H1 (cell line): ENCODE measurements at places on chromosomes 12 and 14. TPM values are rescaled to one million over a fixed set of nuclear protein-coding genes. Genes with fewer than 3 reads are reported as not detected.

Gene MIP
- polyA plus RNA-seq: 0.05 and 0.13 TPM in 2 replicates

Gene JPH4
- 23.9 and 35.0 TPM in 2 replicates for polyA plus RNA-seq

Gene TTC5
- 6.4 and 9.1 TPM in 2 replicates for polyA plus RNA-seq

- DNase-seq: no peak
Observed at GRCh38 chr12:34391771-34392581, 369.7 kb downstream of the ALG10 start.

GRCh38 chr14:55238019-55238680, 33.1 kb upstream of the FBXO34 start:
- no peak for DNase-seq

DNA sequence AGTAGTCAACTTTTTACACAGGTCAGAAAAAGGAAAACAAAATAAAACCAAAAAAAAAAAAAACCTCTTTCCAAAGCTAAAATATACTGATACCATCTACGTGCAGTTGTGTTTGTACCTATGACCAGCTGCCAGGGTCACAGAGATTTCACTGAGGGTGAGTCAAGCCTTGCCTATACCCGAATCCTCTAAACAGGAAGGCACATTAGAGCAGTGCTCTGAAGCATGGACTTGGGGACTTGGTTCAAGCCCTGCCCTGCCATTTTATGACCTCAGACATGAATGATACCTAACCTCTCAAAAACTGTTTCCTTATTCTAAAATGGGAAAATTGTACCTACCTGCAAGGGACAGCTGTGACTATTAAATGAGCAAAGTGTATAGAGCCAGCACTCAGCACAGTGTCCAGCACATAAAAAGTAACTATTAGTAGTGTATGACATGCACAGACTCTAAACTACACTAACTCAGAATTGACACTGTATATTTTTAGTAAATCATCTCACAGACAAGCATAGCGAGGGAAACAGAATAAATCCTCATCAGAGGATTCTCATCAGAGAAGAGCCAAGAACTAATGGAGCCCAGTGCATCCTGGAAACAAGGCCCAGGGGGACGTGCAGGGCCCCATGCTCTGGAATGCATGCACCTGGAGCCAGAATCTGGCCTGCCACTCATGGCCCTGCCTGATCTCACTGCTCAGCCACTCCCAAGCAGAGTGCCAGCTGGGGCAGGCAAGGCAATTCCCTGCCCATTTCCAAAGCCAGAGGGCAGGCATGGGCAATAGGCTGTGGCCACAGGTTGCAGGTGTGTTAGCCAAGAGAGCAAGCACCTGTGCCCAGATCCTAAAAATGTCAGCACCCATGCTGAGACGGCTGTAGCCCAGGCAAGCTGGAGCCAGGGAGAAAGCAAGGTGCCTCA, 57.0 kb downstream of the NT5DC3 start:
- DNase-seq: no peak

GRCh38 chr12:30962047-30962446, 35.5 kb downstream of the TSPAN11 start:
- DNase-seq: no peak

- DNase-seq: no peak
Observed at GRCh38 chr14:100609941-100610391, 22.7 kb upstream of the BEGAIN start.

- no peak for DNase-seq
Observed at GRCh38 chr14:94346841-94347240, 23.7 kb upstream of the SERPINA6 start.

DNA sequence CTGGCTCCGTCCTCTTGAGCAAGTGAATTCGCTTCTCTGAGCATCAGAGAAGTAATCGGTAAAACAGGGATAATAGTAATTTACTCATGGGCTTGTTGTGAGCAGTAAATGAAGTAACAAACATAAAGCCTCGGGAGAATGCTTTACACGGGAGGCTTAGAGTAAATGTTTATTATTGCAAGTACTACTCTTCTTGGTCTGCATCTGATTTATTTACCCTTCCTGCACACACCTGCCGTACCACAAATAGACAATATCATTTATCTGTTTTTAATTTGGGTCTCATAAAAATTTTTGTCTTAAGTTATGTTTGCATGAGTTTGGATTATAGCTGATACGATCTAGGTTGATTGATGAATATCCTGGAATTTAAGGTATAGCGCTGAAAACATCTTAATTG, 7.8 kb upstream of the COL2A1 start:
- DNase-seq: no peak

- no peak for DNase-seq
Observed at GRCh38 chr14:106210650-106211049, 684.3 kb downstream of the TMEM121 start.

DNA sequence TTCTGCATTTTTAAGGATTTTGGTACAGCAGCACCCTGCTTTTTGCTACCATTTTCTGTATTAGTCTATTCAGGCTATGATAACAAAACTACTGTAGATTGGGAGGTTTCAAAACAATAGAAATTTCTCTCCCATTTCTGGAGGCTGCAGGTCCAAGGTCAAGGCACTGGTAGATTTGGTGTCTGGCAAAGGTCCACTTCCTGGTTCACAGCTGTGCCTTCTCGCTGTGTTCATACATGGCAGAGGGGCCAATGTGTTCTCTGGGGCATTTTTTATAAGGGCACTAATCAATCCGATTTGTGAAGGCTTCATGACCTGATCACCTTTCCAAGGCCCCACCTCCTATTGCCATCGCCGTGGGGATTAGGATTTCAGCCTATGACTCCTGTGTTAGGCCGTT, 268.1 kb upstream of the RTL1 start:
- no peak for DNase-seq

- DNase-seq: no peak
Observed at GRCh38 chr12:65653946-65654629, 170.2 kb upstream of the HMGA2 start.

- DNase-seq: no peak
Observed at GRCh38 chr14:61091657-61092273, 110.7 kb downstream of the SLC38A6 start.

GRCh38 chr12:113852264-113852663, 113.9 kb downstream of the RBM19 start:
- no peak for DNase-seq

DNA sequence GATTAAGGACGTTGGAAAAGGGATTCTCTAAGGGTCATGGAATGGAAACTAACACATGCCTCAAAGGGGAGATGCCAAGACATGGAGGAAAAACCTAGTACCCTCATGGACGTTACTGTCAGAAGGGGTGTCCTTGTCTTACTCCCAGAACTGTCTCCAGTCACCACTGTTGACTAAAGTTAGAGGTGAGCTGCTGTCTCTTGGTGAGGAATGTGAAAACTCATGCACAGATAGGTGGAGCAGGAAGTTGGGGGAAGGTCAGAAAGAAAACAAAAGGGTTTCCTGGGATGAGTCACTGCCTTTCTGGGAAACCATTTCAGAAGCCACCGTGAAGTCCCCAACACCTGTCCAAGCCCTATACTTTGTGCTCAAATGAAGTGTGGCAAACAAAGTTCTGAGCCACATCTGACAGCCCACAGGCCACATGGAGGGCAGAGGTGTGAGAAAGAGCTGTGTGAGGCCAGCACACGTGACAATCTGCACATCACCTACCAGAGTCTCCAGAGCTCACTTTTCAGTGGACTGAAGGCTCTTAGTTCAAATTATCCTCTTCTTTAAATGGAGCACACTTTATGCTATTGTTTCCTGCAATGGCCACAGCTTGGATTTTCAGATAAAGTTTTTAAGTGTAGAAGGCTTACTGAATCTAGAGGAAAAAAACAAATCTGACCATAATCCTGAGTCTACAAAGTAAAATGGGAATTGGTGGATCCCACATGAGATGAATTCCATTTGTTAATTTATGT, 92.9 kb upstream of the EGLN3 start:
- DNase-seq: no peak

GRCh38 chr12:26046203-26046602, 78.6 kb downstream of the BHLHE41 start:
- no peak for DNase-seq
